ENCODE measurements at places on chromosomes 5 and 9.

DNA sequence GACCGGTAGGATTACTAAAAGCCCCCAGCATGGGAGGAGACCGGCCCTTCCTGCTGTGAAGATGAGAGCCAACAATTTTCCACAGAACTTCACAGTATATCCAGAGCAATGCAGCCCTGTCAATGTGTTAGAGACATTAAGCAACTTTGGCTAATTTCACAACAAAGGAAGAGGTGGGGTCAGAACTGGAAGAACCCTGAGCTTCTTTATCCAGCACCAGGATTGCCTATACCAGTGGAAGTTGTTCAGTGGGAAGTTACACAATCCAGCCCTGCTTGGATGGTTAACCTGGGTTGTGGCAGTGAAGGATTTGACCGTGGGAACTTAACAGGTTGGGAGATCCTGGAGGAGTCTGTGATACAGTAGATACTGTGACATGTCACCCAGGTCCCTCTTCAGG lies 197.0 kb downstream of the FBN2 start:
- DNase-seq = no peak

DNA sequence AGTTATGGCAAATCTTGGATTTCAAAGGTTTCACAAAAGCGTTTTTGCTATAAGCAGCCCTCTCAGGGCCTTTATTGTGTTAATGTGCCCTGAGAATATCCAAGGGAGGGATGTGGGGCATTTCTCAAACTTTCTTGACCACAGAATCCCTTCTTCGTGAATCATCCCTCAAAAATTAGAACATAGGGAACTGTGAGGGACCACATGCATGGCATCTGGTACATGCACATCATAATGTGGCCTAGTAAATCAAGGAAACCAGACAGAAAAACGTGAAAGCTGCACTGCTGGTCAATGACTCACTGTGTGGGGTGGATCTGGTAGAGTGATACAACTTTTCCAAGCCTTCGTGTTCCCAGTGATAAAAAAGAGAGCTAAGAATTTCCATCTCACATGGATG lies 22.4 kb downstream of the DDX31 start:
- DNase-seq = no peak

- DNase-seq = no peak
Observed at GRCh38 chr5:168874713-168875380, 295.7 kb upstream of the PANK3 start.

DNA sequence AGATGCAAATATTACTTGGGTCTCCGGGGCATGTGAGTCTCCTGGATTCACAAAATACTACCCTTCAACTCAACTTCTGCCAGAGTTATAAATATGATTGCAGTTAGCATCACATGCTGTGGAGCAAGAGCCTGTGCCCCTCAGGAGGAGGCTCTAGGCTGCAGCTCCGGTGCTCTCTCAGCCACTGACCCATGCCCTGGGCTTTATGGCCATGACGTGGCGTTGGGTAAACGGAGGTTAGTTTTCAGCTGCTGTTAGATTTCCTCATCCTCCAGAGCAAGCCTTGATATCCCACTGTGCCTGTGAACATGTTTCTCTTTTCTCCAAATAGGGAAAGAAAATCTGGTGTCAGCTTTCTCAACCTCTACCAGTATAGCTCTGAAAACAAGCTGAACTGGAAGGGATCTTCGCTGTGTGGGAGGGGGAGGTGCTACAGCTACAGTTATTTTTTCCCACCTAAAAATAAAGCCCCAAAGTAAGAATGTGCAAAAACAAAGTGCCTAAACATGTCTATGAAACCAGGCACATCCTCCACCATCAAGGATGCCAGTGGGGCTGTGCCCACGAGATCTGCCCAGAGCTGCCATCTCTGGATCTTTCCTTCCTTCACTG lies 124.4 kb upstream of the GPR151 start:
- DNase-seq = no peak

GRCh38 chr9:131976157-131977108 lies 103.2 kb downstream of the MED27 start:
- DNase-seq = no peak

GRCh38 chr9:129866394-129867135 lies 31.3 kb downstream of the USP20 start:
- no peak for DNase-seq

- DNase-seq = no peak
Observed at GRCh38 chr5:5667136-5667554, 244.7 kb downstream of the ICE1 start.

GRCh38 chr5:40518485-40518917 lies 161.2 kb upstream of the PTGER4 start:
- no peak for DNase-seq

DNA sequence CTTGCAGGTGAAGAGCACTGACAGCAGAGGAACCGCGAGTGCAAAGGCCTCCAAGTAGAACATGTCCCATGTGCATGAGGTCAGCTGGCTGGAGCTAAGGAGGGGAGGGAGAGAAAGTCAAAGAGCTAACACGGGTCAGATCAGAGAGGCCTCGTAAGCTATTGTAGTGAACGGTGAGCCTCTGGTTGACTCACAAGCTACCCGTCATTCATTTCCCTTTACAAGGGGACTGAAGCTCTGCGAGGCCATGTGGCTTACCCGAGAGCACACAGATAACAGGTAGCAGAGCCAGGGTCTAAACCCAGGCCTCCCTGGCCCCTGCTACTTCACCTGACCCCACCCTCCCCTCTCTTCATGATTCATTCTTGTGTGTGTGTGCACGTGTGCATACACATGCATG lies 152.7 kb upstream of the ADRA1B start:
- no peak for DNase-seq

DNA sequence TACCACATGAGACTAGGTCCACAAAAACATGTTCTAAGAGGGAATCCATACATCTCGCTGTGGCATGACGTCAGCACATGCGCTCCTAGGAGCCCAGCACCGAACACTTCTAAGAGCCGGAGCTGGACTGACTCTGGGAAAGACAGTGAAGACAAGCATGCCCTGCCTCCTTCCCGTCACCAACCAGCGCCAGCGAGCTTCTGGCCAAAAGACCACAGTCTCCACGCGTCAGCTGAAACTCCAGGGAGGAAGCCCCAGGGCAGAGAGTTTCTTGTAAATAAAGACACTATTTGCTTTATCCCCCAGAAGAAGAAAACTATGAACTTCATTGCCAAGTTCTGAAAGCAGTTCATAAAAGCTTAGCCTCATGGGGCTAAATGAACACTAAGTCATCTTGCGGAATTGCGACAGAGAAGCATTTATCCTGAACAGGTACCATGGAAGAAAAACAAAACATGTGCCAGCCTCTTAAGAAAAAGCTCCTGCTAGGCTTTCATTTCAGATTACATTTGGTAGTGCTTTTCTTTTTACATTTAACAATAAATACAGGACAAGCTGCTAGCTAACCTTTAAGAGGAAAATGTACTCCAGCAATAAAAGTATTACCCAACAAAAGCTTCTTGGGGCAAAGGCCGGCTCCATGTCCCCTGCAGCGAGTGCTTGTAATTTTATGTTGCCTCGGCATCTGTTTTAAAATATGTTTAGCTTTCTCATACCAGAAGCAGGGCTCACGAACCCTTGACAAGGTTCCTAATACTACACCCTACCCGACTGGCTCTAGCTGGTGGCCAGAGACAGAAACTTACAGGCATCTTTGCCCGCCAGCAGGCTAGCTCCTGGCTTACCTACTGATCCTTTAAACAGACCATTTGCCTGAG lies 96.5 kb downstream of the PRRT1B start:
- no peak for DNase-seq

DNA sequence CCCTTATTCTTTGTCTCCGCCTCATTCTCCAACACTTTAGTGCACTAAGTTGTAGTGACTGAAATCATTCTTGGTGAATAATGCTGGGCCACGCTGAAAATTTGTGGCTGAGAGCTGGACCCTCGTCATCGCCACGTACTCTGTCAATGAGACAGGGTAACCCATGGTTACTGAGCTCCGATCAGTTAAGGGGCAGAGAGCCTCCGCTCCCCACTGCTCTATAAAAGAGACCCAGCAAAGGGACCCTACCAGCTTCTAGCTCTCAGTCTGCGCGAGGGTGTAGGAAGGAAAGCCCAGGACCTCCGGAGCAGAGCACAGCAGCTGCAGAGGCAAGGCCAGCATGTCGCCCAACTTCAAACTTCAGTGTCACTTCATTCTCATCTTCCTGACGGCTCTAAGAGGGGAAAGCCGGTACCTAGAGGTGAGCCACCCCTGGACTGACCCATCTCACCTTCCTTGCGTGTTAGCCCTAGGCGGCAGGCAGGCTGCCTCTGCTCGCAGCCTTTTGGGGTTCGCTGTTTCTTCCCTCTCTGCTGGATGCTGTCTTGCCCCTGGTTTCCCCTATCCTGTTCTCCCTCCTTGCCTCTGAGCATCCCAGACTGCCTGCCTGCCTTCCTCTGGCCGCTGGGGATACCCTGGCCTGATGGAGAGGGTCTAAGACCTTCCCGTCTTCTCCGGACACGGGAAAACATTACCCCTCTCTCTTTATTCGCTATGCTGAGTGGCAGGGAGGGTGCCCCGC lies at the start of gene CRHBP:
TSS of gene CRHBP (plus strand) at position 251 of the 742 bp plus-strand sequence. CDS start at position 341, 90 bp downstream.
- no peak for DNase-seq

DNA sequence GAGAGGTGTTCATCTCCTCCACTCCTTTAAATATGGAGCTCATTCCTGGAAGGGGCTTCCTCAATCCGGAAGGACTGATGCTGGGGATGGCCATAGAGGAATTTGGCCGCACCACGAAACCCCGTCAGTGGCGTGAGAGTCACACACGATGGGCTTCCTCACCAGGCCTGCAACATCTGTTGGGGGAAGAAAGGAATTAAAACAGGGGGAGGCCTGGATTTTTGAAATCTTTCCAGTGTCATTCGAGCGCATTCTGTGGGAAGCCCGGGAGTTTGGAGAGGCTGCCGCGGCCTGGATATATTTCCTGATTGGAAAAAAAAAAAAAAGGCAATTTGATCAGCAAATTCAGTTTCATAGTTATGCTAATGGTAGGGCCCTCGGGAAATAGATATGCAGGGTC lies 76.3 kb upstream of the ORM1 start:
- no peak for DNase-seq

- DNase-seq = no peak
Observed at GRCh38 chr5:157252711-157253465, 13.0 kb upstream of the CYFIP2 start.

DNA sequence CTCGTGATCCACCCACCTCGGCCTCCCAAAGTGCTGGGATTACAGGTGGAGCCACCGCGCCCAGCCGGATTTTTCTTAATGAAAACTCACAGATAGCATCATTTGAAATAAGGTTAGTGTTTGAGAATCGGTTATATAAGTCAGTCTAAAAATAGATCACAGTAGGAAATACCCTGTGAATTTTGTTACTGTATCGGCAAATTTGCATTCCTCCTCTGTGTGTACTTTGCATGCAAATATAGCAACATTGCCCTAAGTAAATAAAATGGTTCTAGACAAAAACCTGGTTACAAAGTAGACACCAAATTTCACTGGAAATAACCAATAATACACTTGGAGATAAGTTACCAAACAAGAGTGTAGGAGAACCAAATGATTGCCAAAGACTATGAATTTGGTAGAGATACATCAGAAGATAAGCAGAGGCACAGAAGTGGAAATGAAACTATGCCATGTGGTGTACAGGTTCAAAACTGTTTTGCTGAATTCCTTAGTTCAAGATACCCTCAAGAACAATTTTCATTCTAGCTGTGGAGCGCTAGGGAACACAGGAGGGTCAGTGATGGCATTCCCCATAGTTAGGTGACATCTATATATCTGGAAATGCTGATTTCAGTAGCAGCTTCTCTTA lies 58.1 kb downstream of the ICE1 start:
- DNase-seq = peak; percentile 11

DNA sequence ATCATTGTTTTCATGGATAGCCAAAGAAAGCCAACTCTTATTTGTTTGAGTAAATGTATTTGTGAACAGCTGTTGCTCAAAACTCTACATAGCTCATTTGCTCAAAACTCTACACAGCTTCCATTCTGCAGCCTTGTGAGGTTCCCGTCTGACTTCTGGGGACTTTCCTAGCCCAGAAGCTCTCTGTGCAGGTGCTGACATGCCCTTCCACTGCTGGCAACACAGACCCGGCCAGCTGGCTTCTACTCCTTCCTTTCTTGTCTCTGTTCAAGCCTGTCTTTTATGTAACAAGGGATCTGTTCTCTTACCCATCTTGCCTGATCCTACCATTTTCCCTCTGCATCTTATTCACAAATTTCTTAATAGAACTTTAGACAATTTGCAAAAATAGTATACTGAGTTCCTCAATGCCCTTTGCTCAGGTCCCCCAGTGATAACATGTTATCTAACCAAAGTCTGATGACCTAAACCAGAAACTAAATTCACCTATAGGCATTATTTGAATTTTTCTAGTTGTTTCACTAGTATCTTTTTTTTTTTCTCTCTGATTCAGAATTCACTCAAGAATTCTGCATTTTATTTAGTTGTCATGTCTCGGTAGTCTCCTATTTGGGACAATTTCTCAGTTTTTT lies 556.5 kb upstream of the SEMA6A start:
- DNase-seq = no peak

- DNase-seq = no peak
Observed at GRCh38 chr5:107478068-107478641, 192.6 kb downstream of the EFNA5 start.

DNA sequence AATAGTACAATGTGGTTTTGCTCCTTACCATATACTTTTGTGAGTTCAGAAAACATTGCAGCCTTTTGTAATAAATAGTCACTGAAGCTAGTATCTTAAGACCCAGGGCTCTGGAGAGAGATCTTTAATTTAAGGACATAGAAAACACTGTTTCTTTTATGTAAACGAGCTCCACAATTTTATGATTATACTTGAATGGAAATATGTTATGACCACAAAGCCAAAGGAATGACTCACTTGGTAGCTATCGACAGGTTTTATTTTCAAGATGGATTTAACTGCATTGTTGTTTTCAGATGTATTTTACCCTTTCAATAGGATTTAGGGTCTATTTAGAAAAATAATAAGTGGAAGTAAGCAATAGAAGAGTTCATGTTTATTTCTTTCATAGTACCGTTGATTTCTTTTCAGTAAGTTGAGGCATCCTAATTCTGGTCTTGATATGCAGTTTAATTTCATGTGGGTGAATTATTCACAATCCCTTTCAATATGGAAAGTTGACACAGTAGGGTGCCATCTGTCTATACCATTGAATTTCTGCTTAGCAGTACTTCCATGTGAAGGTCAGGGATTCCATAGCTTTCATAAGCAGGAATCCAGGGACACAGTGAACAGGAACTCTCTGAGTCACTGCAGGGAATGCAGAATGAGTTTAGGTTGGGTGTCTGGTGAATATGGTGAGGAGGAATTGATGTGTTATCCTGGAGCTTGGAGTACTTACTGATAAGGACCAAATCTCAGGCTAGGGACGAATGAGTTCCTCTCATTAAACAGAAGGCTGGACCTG lies 157.6 kb downstream of the CD180 start:
- DNase-seq = no peak

DNA sequence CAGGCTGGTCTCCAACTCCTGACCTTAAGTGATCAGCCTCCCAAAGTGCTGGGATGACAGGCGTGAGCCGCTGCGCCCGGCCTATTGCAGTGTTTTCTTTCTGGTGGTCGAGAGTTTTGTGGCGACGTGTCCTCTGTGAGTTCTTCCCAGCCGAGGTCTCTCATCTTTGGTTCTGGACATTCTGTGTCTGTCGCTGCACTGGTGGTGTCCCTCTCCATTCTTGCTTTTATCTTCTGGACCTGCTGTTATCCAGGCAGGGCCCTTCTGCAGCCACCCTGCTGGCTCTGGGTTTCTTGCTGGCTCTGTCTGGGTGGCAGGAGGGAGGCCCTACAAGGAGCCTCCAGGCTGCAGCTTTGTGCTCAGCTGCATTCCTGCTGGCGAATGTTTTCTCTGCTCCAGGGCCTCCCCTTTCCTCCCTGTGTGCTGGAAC lies 49.1 kb upstream of the EXOC3 start:
- DNase-seq = no peak

- DNase-seq = no peak
Observed at GRCh38 chr9:121608168-121608853, 43.1 kb upstream of the DAB2IP start.
